ENCODE measurements at places on chromosomes 16 and 17.

- DNase-seq: no peak
These were observed 37.5 kb downstream of the RPA1 start for GRCh38 chr17:1867307-1867706.

DNA sequence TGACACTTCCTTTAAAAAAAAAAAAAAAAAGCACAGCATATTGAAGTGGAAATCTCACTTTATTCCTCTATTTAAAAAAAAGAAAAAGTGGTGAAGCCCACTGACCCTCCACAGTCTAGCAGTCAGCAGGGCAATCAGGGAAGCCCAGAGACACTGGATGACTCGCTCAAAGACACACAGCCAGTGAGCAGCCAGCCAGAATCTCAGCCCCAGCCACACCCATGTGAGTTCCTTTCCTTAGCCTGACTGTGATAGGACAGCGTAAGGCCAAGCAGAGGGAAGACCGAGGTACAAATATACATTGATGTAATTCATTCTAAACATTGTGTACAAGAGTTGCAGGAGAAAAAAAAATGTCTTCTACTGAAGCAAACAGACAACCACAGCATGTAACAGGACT is 22.5 kb downstream of the XPO6 start:
- no peak for DNase-seq

GRCh38 chr17:77923776-77924513 is 34.6 kb upstream of the TNRC6C start:
- DNase-seq: no peak

- peak; percentile 19 for DNase-seq
These were observed 48.0 kb upstream of the RBFOX3 start for GRCh38 chr17:79658811-79659207.

GRCh38 chr17:58083491-58084316 is 485 bp downstream of the DYNLL2 start:
- DNase-seq: peak; percentile 18

- DNase-seq: no peak
These were observed 2.8 kb upstream of the DNAI2 start for GRCh38 chr17:74271281-74271680.

- DNase-seq: no peak
These were observed 1.4 kb upstream of the ECI1 start for GRCh38 chr16:2252806-2253148.

- peak; percentile 17 for DNase-seq
These were observed 116.6 kb downstream of the PRKCB start for GRCh38 chr16:23952128-23952970.

DNA sequence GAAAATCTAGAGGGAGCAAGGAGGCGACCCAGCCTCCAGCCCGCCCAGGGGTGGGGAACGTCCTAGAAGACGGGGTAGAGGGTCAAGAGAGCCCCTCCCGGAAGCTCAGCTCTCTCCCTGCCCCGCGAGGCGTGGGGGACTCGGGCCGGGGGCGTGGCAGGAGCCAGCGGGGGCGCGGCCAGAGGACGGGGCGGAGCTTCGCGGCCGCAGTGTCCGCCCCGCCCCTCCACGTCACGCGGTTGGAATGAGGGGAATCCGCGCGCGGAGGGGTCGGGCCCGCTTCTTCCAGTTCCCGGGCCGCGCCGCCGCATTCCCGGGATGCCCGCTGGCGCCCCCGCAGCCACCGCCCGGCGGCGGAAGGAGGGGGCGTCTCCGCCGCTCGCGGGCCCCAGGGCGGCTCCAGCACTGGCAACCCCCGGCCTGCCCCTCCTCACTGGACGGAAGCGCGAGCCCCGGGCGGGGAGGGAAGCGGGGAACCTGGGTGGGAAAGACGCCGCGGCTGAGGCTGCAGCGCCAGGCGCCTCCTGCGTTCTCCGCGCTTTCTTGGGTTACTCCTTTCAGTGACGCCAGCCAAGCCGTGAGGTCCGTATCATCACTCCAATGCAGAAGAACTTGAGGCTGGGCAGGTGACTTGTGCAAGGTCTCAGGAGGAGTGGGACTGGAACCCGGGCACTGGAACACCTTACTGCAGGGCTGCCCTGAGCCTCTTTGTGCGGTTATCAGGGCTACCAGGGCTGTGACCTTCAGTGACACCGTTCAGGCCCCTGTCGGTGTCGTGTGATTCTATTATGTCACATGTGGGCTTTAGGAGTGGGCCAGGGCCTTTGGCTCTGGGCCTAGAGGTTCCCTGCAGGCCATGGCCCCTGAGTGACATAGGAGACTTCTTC is 4.3 kb downstream of the MYO1C start:
- peak; percentile 84 for DNase-seq

DNA sequence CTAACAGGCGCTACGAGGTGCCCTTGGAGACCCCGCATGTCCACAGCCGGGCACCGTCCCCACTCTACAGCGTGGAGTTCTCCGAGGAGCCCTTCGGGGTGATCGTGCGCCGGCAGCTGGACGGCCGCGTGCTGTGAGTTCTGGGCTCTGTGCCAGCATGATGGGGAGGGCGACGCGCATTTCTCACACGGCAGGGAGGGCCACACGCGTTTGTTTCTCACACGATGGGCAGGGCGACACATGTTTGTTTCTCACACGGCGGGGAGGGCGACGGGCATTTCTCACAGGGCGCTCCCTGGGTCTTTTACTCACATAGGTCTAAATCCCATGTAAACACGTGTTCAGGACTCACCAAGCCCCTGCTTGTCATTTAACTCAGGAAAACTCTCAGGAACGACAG is 4.4 kb downstream of the GAA start:
- DNase-seq: no peak

GRCh38 chr16:79758615-79759346 is 158.2 kb upstream of the MAF start:
- no peak for DNase-seq

- DNase-seq: no peak
These were observed 18.6 kb upstream of the CLTC start for GRCh38 chr17:59601130-59601529.

- DNase-seq: peak; percentile 95
These were observed 19.6 kb downstream of the AKAP10 start for GRCh38 chr17:19958023-19958422.

GRCh38 chr16:86854626-86855294 is 276.4 kb downstream of the FOXL1 start:
- no peak for DNase-seq

DNA sequence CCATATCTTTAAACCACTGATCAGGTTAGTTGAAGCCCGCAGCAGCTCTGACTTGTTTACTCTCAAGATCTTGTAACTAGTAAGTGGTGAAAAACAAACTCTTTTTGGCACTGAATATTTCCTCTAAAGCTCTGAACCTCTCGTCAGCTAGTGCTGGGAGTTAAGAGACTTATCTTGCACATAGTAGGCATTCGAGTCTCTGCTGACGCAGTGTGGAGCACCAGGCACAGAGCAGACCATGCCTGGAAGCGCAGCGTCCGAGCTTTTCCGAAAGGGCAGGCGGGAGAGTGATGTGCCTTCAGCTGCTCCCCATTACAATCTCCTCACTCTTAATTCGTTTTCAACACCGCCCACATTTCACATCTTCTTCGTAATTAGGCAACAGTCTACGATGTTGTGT is 63.0 kb downstream of the SMG6 start:
- no peak for DNase-seq

GRCh38 chr16:9836118-9836736 is 346.0 kb downstream of the GRIN2A start:
- no peak for DNase-seq

DNA sequence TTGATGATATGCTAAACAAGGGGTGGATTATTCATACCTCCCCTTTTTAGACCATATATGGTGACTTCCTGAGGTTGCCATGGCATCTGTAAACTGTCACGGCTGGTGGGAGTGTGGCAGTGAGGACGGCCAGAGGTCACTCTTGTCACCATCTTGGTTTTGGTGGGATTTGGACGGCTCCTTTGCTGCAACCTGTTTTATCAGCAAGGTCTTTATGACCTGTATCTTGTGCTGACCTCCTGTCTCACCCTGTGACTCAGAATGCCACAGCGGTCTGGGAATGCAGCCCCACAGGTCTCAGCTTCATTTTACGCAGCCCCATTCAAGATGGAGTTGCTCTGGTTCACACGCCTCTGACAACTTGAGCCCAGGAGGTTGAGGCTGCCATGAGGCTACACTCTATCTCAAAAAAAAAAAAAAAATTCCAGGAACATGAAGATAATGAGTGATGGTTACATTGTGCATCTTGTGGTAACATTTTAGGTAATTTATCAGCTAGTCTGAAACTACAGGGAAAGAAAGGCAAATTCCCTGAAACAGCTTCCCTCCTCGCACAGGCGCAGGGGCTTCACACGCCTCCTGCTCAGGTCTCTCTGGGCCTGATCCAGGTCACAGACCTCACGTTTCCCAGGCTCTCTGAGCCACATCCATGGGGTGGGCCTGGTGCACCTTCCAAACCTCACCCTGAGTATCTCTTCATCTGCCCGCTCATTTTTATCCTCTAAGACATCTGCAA is 15.3 kb upstream of the UBE2I start:
- peak; percentile 53 for DNase-seq

GRCh38 chr17:29168079-29168758 is 12.0 kb downstream of the MYO18A start:
- DNase-seq: peak; percentile 68

DNA sequence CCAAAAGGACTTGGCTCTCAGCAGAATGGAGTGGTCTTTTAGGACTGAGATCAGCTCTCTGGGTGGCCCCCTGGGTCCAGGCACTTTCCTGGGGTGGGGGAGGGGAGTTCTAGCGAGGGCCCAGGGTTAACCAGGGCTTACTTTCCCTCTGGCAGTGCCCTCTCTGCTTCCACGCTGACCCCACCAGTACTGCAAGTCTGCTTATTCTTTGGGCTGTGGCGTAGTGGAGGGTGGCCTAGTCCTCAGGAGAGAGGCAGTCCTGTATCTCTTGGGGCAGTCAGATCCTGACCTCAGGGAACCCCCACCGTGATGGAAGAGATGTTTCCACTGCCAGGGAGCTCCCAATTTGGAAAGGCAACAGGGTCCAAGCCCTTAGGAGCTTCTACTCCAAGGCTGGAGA is 79.4 kb downstream of the CCDC182 start:
- DNase-seq: no peak

DNA sequence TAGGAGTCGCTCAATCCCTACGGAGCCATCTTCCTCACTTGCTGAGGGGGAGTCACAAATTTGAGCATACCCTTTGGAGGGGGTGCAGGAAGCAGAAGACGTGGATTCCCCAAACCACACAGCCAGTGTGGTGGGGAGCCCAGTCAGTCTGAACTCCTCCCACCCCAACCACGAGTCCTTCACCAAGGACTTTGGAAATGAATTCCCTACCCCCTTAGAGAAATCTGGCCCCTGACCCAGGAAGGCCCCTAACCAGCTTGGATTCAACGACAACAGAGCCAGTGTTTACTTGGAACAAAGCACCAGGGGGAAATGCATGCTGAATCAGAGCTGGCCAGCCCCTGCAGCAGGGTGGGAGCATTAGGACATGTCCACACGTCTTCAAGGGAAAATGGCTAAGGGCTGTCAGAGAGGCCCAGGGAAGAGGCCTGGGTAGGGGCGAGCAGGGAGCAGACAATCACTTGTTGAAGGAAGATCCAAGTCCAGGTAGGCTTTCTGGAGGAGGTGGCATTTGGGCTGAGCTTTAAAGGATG is 5.5 kb upstream of the TMEM92 start:
- DNase-seq: no peak

DNA sequence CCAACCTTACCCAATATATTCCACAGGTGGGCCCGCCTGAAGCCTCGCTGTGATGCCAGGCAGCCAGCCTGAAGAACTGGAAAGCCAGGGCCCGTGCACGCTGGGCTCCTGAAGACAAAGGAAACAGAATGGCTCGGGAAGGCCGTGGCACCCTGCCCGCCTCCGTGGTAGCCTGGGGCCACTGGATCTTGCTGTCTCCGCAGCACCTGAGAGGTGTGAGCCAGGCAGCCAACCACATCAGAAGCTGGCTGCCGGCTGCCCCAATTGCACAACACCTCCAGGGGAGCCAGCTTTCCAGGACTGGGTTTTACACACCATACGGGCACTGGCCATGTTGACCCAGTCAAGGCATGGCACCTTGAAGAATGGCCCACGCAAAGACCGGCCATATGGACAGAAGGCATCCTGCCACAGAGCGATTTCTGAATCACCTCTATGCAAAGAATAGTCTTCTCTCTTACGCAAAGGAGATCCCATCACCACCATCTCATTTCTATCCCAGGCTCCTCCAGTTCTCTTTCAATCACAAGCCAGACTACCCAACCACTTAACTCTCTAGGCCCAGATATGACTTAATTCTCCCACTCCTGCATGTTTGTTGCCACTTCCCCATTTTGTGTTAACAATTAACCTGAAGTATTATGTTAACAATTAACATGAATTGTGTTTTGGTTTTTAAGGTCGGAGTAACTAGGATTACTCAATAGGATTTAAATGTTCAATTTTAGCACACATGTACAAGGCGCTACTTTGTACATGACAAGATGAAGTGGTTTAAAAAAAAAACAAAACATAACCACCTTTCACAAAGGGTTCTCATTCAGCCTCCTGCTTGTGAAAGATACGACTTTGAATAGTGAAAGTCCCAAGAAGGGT is 32.1 kb downstream of the ZFHX3 start:
- peak; percentile 85 for DNase-seq

DNA sequence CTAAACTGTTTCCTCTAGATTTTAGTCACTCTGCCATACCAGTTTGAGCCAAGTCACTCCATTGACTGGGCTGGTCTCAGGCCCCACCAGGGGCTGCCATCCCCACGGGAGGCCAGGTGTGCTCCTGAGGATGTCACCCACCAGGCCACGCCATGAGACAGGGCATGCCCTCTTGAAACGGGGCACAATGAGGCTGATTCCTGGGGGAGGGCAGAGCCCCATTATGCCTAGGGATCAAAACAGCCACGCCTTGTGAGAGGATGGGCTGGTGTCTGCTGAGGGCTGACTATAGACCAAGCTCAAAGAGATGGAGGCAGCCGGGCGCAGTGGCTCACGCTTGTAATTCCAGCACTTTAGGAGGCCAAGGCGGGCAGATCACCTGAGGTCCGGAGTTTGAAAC is 21.5 kb downstream of the GINS2 start:
- DNase-seq: no peak

GRCh38 chr17:42832934-42833766 is at the start of gene PSME3:
PSME3 (plus strand) TSS chr17:42833397; CDS start chr17:42833632, 235 bp downstream.
- peak; percentile 95 for DNase-seq

DNA sequence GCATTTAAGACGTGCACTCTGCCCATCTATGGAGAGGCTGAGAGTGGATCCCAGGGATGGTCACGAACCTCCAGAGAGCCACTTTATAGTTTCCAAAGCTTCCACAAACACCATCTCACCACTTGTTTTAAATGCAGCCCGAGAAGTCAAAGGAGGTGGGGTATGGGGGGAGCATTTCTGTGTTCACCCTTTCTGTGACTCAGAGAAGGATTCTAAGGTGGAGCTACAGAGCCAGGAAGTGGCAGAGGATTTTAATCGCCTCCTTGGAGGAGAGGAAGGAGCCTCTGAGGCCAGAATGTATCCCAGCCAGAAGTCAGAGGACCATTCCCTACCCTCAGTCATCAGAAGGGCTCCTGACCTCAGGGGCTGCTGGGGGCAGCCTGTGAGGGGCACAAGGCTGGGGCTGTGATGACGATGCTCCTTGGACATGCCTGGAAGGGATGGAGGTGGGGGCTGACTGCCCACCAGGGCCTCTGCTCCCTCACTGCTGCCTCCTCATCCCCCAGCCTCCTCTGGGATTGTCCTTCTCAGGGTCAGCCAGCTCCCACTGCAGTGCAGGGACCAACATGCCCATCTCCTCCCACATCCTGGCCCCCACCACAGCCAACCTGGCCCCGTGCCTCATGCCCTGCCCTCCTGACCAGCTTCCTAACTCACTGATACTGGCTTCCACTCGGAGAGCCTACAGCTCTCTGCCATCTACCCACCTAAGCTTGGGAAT is 2.8 kb downstream of the XYLT2 start:
- no peak for DNase-seq

- DNase-seq: no peak
These were observed 26.0 kb downstream of the FA2H start for GRCh38 chr16:74748616-74749026.
